Stimulated activated CD8-positive, alpha-beta memory T cell treated with anti-CD3 and anti-CD28 coated beads, Interleukin-4, amount 100 ng/mL, for 48 hours (primary cell): ENCODE measurements at places on chromosomes 1 and 21.

DNA sequence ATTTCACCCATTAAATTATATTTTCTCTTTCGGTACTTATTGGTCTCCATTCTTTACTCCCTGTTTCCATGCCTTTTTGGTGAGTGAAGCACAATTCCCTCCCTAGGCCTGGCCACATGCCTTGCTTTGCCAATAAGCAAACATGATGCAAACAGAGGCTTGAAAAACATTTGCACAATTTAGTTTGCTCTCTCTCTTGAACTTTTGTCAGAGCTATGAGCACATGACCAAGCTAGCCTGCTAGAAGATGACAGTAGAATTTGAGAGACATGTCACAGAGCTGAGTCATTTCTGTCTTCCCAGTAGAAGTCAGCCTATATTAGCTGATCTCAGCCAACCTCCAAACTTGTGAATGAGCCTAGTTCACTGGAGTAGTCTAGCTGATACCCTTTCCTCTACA is 24.6 kb downstream of the ANGPTL3 start:
- no peak for DNase-seq

DNA sequence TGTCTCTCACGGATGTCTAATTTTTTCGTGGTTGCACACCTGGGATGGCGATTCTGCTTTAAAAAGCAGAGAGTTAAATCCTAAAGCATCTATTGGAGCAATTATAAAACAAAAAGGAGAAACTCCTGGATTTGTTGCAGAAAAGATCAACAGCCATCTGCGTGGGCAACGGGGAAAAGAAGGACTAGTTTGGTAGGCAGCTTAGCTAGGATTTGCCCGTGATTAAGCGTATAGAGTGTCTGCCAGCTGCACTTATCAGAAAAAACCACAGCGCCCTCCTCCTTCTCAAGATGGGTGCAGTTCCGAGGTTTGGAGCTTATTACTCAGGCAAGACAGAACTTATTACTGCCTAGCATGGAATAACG is 526 bp upstream of the SLC25A24 start:
- DNase-seq = peak; percentile 47

- peak; percentile 63 for DNase-seq
Measured at GRCh38 chr21:34022627-34023335, 50.6 kb upstream of the MRPS6 start.

- DNase-seq = peak; percentile 61
Measured at GRCh38 chr1:32339363-32339978, 3.4 kb upstream of the MARCKSL1 start.

- DNase-seq = no peak
Measured at GRCh38 chr1:6975331-6976043, 190.2 kb downstream of the CAMTA1 start.

DNA sequence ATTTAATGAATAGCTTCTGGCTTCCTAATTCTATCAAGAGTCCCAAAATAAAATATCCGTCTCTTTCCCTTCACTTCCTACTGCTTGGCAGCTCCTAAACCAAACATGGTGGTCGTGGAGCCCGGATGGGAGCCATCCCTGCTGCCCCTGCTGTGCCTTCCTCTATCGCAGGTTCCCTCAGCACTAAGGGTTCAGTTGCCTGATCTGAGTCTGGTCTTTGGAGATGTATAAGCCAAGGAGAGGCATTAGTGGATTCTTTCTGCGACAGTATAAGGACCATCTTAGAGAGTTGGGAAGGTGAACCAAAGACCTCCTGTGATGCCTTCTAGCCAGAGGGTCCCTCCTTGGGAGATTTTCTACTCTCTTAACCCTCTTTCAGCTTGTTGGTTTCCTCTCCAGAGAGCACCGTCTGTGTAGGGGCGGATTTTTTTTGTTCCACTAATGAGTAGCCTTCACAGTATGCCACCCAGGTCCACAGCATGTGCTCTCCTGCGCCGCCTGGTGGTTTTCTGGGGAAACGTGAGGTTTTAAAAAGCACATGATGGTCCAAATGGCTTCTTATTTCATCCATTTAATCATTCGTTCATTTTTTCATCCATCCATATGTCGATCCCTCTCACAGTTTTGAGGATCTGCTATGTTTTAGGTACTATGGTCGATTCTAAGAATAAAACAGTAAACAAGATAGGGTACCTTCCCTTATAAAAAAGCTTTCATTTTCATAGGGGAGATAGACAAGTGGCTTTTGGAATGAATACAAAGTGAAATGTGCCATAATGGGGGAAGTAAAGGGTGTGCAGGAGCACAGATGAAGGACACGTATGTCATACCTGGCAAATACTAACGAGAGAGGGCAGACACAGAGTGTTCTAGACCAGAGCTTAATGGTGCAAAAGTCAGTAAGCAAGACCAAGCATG is 71.0 kb downstream of the NFASC start:
- DNase-seq = peak; percentile 80

DNA sequence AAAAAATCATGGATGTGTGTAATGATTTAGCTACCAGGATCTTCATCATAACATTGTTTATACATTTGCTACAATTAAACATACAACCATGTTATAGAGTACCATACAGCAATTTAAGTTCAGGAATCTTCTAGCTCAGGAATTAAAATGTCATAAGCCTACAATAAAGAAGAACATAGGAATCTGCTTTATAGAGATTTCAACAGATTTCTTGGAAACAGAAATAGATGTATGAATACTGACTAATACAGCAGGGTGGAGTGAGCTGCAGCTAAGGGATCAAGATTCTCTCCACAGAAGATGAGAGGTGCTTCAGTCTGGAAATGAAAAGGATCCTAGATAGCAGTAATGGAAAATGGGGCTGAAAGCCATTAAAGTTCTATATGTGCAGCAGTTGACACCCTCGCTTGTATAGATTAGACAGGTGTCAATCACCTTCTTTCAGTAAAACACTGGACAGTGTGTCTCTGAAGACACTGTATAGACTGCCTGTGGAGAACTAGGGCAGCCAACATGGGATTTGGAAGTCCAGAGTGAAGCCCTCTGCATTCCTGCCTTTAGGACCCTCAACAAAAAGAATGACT is 73.9 kb downstream of the DNTTIP2 start:
- no peak for DNase-seq

GRCh38 chr1:7584157-7584556 is 186.9 kb upstream of the VAMP3 start:
- no peak for DNase-seq

- no peak for DNase-seq
Measured at GRCh38 chr1:151243683-151244216, 10.8 kb upstream of the PSMD4 start.

DNA sequence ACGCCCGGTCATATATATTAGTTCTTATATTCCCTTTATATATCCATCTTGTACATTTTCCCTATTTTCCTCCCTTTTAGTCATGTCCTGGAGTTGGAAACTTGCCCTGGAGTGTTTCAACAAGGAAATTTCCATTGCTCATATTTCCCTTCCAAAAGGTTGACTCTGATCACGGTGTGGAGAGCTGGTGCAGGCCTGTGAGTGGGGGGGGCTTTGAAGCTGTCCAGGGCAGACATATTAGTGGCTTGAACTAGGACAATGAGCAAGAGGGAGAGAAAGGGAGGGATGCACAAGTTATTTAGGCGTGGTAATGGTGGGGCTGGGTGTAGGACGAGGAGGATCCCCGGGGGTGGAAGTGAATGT is 30.4 kb upstream of the TMEM61 start:
- DNase-seq = no peak

DNA sequence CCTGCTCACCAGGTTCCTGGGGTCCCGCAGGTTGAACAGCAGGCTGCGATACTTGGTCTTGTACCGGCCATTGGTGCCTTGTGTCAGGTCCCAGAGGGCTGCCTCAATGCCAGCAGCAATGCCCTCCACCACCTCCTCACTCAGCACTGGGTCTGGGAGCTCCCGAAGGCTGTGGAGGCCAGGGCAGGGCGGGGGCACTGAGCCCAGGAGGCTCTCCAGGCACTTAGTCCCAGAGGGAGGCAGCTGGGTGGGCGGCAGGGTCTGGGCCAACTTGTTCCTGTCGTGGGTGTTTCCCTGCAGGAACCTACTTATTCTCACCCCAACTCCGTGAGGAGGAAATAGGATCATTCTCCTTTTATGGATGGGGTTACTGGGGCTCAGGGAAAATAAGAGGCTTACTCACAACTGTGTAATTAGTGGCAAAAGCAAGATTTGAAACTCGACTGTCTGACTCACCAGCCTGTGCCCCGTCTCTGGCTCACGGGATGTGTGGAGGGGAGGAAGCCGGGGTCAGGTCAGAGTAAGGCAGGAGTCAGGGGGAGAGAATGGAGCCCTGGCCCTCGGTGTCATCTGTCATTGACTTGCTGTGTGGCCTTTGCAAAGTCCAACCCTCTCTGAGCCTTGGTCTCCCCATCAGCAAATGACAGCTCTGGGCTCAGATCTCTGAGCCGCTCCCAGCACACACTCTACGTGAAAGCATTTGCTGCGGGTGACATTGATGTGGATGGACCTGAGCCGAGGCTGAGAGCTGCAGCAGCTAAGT is 17.2 kb downstream of the SPOCD1 start:
- peak; percentile 63 for DNase-seq

DNA sequence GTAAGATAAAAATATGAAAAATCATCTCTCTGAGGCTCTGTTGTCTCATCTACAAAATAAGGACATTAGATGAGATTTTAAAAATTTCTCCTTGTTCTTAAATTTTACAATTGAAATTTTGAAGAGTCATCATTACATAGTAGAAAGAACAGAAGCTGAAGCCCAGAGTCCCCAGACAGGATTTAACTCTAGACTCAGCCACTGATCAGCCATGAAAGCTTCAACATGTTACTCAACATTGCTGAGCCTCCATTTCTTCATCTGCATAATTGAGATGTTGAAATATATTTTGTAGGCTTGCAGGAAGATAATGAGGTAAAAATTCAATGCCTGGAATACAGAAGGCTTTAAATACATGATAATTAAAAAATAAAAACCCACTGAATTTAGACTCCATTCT is 633.3 kb downstream of the LMO4 start:
- no peak for DNase-seq

DNA sequence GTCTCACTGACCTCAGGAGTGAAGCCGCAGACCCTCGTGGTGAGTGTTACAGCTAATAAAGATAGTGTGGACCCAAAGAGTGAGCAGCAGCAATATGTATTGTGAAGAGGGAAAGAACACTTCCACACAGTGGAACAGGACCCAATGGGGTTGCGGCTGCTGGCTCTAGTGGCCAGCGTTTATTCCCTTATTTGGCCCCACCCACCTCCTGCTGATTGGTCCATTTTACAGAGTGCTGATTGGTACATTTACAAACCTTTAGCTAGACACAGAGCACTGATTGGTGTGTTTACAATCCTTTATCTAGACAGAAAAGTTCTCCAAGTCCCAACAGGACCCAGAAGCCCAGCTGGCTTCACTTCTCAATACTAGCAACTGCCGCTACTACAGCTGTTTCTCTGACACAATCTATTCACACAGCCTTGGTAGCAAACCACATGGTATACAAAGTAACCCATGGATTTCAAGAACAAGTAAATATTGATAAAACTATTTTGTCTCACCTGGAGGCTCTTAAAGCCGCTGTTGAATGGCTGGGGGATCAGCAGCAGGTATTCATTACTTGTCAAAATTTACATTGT is 25.3 kb upstream of the ITLN1 start:
- DNase-seq = no peak

GRCh38 chr21:14713109-14713508 is 167.0 kb upstream of the SAMSN1 start:
- no peak for DNase-seq

DNA sequence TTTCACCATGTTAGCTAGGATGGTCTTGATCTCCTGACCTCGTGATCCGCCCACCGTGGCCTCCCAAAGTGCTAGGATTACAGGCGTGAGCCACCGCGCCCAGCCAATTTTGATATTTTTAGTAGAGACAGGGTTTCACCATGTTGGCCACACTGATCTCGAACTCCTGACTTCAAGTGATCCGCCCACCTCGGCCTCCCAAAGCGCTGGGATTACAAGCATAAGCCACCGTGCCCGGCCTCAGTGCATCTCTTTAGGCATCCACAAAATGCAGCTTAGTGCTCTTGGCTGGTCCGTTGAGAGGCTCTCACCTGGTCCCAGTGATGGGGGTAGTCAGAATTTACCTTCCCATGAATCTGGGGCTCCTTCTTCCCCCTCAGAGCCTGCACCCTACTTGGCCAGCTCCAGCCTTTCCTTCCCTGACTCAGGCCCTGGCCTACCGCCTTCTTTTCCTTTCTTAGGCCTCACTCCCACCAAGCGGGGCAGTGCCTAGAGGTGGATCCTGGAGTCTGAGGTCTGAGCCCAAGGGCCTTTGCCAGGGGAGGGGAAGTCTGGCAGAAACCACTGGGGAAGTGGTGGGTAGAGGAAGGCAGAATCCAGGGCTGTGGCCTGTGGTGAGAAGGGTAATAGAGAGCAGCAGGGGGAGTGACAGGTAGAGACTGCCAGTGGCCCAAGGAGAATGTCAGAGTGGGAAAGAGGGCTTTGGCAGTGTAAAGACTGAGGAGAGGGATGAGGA is 3.7 kb downstream of the LENEP start:
- no peak for DNase-seq

- DNase-seq = peak; percentile 75
Measured at GRCh38 chr1:24966121-24966723, 36.1 kb upstream of the RUNX3 start.

- peak; percentile 78 for DNase-seq
Measured at GRCh38 chr1:17606826-17607440, 67.4 kb downstream of the ARHGEF10L start.

DNA sequence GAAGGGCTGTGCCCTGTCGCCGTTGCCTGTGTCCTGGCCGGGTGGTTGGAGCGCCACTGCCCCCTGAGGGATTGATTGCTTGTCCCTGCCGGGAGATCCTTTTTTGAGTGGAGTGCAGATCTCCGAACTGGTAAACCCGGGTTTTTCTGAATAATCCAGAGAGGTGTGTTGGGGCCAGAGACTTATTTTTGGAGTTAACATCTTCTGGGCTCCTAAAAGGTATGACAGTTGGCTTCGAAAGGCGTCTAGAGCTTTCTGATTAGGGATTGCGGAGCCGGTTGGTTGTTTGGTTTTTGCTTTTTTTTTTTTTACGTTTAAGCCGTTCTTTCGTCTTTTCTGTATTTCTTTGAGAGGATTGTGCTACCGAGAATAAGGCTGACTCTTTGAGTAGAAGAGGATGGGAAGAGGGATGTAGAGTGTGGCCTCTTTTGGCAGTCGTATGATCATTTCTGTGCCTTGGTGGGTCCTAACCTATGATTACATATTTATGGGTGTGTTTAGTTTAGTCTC is 756 bp downstream of the RLF start:
- DNase-seq = no peak

DNA sequence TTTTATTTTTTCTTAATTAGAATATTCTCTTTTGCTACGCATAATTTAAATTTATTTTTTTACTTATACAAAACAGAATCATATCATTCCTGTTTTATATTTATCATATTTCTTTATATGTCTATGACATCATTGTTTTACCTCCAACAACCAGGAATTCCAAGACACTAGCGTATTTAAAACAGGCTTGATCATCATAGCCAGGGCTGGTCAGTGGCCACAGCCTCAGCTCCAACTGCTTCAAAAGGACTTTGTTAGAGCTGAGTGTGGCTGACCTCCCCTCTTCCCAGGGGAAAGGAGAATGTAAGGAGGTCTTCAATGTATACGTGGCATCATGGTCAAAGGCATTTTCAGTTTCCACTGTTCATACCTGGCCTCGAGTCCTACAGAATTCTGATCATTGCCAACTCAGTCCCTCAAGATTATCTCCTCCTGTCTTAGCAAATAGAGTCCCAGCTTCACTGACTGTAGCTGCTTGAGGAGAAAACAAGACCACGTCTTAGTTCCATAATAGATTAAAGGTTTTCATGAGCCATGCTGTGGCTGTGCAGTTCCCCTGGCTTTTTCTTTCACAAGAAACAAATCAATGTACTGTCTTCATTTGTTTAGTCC is 444.0 kb downstream of the PTPRC start:
- DNase-seq = no peak

GRCh38 chr1:57450981-57451380 is 27.1 kb upstream of the DAB1 start:
- DNase-seq = no peak
